ENCODE measurements at places on chromosomes 5 and 9. TPM values are rescaled to one million over a fixed set of nuclear protein-coding genes. Genes with fewer than 3 reads are reported as not detected.

Gene CDH9
- 3.6 TPM for total RNA-seq

Gene TICAM2
- total RNA-seq: 0.42 TPM

Gene PCDHGC4
- 6.7 TPM for total RNA-seq

Gene THBS4
- total RNA-seq: 41.1 TPM

Gene HACD4
- total RNA-seq: 0.10 TPM

Gene ECSCR
- not detected for total RNA-seq

Gene PAPPA
- total RNA-seq: 10.5 TPM

Gene SHC3
- 0.83 TPM for total RNA-seq

Gene FGF18
- total RNA-seq: 26.3 TPM

Gene LECT2
- not detected for total RNA-seq

Gene ZNF483
- 6.5 TPM for total RNA-seq

Gene RFK
- 12.7 TPM for total RNA-seq

Gene FIBCD1
- total RNA-seq: not detected

Gene MARVELD2
- 1.6 TPM for total RNA-seq

Gene FBLL1
- total RNA-seq: 66.2 TPM

Gene FBP2
- total RNA-seq: not detected

Gene FOXD4L5
- total RNA-seq: not detected

Gene ST6GALNAC4
- total RNA-seq: 15.8 TPM

Gene FAM219A
- total RNA-seq: 221 TPM

Gene ENTPD2
- 0.69 TPM for total RNA-seq

Gene SCGB3A2
- total RNA-seq: 1.2 TPM

Gene PHF2
- total RNA-seq: 22.9 TPM

Gene GLDC
- total RNA-seq: 42.9 TPM

Gene CNTNAP3B
- total RNA-seq: 10.1 TPM

Gene SLC9A3
- total RNA-seq: 1.1 TPM

Gene PCDHA6
- total RNA-seq: 29.8 TPM
